Femur (tissue), 1 donor: ENCODE measurements at places on chromosomes 5 and 9.

- DNase-seq = no peak
Observed at GRCh38 chr5:6705959-6706358, 7.3 kb upstream of the TENT4A start.

- no peak for DNase-seq
Observed at GRCh38 chr5:116578676-116579075, 4.1 kb upstream of the SEMA6A start.

DNA sequence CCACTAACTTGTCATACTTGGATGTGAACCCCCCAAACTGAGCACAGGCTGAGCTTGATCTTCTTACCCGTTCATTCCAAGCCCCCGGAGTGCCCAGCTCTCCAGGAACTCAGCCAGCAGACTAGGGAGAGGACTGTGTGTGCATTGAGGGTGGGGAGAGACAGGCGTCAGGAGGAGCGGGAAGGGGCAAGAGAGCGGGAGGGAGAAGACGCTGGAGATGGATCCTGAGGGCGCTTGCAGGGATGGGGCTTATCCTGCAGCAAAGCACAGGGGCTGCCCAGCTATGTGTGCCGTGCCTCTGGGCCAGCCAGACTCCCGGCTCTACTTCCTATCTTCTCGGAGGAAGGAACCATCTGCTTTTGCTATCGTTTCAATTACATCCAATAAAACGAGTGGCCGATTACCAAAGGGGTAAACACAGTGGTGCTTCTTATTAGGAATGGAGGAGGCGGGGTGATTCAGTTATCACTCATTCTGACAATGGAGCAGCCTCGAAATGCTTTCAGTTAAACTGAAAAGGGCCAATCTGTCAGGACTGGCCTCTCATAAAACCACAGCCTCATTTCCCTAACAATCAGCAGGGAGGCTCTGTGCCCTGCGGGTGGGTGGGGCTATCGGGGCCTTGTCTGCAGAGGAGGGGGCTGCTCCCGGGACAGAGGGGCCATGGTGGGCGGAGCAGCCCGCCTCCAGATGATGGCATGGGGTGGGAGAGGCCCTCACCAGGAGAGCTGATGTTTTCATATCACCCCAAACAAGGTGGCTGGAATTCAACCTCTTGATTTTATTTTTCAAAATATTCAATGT is 168.2 kb downstream of the DAB2IP start:
- no peak for DNase-seq

- no peak for DNase-seq
Observed at GRCh38 chr9:18237776-18238175, 236.2 kb upstream of the ADAMTSL1 start.

GRCh38 chr5:142807372-142807911 is 37.3 kb downstream of the ARHGAP26 start:
- peak; percentile 55 for DNase-seq

DNA sequence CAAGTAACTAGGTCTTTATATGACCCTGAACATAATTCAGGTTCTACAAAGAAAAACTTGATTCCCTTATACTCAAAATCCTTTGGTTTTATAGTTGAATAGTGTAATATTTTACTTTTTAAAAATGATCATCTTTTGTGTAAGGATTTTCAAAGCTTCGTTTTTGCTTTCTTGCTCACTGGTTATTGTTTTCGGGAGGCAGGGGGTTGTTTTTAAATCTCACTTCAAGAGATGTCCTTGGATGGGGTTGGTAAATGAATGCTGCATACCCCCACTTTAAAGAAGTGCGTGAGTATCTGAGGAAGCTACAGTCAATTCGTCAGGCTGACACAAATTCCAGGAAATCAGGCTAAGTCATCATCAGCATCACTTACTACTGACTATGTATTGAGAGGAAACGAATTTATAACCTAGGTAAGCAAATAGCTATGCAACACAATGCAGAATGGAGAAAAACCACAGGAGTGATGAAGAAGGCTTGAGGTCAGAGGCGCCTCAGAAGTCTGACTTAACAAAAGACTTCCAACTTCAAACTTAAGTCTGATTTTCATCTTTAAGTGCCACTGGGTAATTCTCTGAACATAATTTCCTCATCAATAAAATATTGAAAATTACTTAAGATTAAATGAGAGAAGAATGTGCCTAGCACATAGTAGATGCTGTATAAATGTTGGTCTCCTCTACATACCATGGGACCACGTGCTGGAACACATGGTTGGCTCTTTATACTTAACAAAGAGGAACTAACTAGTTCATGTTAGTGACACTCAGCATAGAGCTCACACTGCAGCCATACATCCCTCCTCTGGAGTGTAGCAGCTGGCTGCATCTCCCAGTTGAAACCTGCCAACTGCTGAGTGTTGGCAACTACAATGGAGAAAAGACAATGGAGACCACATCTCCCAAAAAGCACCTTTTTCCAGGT is 106.0 kb upstream of the KIF2A start:
- no peak for DNase-seq

DNA sequence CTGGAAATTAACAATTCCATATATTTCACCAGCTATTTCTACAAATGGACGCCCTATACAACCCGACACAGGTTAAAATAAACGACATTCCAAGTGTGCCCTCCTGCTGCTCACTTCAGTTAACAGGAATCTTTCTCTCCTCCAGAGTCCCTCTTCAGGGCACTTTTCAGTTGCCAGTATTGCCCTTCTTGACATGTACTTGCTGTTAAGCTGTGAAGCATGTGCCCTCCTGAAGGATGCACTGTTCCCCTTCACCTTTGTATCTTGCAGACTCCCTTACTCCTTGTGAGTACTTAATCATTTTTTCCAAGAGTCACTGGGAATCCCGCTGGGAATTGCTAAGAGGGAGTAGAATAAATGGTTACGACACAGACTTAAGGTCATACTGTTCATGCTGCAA is 364.1 kb downstream of the CTNND2 start:
- DNase-seq = no peak
